ENCODE measurements at places on chromosomes 6 and 20.

- DNase-seq = no peak
Measured at GRCh38 chr6:30481211-30481964, 7.9 kb upstream of the HLA-E start.

DNA sequence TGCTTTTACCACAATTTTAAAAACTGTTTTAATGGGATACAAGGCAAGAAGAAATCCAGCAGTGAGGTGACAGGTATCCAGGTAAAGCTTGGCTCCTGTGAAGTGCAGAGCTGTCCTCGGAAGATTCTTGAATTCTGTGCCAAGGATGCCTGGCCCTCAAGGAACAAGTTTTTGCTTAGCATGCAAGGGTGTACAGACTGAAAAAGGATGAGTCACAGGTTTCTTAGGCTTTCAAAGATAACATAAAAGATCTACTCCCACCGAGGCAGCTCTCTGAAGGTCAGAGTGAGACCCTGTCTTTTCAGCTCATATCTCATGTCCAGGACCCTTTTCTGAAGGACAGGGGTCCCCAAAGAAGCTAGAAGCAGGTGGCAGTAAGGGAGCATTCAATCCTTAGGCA is 83.3 kb downstream of the CHD6 start:
- DNase-seq = no peak

- no peak for DNase-seq
Measured at GRCh38 chr20:59830665-59831023, 102.8 kb downstream of the SYCP2 start.

GRCh38 chr6:54525731-54526130 is 217.5 kb downstream of the TINAG start:
- no peak for DNase-seq

GRCh38 chr6:7811441-7811840 is 85.5 kb downstream of the BMP6 start:
- DNase-seq = no peak

DNA sequence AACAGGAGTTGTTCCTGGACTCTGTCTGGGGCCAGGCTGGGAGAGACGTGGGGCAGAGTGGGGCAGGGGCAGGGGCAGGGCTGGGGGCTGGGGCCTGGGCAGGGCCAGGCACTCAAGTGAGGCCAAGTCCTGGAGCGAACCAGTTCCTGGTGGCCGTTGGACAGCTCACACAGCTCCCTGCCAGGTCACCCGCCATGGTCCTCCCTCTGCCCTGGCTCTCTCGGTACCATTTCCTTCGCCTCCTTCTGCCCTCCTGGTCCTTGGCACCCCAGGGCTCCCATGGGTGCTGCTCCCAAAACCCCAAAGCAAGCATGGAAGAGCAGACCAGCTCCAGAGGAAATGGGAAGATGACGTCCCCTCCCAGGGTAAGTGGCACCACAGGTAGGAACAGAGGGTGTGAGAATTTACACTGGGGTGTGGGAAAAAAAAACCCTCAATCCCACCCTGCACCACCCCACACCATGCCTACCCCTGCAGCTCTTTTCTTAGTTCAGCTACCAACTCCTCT is at the start of gene MCCD1:
Gene MCCD1 (plus strand): TSS at position 142 of the 508 bp plus-strand sequence. CDS start 53 bp downstream, at position 195.
- no peak for DNase-seq

DNA sequence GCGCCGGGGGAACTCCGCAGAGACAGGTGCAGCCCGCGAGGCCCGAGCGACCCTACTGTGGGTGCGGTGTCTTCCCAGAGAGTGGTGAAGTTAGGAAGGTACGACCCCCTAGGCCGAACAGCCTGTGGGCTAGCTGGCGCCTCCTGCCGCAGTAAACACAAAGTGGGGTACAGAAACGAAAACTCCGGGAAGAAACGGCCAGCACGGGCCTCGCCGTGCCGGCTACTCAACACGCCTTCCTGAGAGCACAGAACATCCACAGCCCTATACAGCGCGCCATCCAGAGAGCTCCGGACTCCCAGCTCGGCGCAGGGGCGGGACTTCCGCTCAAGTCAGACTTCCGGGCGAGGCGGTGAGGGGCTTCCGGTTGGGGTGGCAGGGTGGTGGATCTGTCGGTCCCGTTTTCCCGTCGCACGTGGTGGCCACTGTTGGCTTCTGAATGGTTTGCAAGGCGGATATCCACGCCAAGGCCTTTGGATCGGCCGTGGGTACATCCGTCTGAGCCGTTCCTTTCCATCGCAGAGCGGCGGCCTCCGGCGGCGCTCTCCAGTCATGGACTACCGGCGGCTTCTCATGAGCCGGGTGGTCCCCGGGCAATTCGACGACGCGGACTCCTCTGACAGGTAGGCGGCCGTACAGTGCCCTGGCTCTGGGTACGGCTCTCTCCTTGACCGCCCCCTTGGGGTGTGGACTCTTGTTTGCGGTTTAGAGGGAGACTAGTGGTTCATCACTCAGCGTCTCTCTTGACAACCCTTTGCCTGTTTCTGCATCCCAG is at the start of the genes CAGE1 and RIOK1:
Gene CAGE1 (minus strand): TSS at position 292 of the 775 bp plus-strand sequence. CDS start 2,569 bp downstream, outside the sequence.
Gene RIOK1 (plus strand): TSS at position 358 of the 775 bp plus-strand sequence. CDS start 195 bp downstream, at position 553.
- DNase-seq = peak; percentile 65

GRCh38 chr6:130020073-130020906 is 1.9 kb downstream of the L3MBTL3 start:
- no peak for DNase-seq

- no peak for DNase-seq
Measured at GRCh38 chr20:58706150-58706892, 13.7 kb downstream of the NPEPL1 start.

DNA sequence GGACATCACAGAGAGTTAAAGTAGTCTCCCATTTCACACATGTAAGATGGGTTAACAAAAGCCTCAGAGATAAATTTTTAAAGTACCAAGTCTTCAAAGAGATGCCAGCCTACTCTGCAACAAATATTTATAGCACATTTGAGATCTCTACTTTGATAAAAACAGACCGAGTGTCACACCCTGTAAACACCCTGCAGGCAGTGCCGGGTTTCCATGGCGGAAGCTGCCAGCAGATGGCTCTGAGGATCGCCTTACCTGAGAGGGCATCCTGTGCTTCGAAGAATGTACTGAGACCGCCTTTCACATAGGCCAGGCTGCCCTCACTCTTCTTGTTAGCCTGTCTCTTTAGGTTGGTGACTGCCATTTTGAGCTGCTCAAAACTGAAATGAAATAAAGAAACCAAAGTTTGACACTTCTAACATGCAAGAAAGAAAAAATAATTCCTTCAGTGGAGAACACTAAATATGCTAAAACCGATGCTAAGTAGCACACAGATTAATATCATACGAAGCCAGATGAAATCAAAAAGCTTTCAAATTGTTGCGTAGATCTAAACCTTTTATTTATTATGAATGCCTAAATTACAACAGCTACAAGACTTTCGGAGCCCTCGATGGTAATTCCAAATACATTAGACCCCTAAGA is 39.3 kb downstream of the HUS1B start:
- no peak for DNase-seq

DNA sequence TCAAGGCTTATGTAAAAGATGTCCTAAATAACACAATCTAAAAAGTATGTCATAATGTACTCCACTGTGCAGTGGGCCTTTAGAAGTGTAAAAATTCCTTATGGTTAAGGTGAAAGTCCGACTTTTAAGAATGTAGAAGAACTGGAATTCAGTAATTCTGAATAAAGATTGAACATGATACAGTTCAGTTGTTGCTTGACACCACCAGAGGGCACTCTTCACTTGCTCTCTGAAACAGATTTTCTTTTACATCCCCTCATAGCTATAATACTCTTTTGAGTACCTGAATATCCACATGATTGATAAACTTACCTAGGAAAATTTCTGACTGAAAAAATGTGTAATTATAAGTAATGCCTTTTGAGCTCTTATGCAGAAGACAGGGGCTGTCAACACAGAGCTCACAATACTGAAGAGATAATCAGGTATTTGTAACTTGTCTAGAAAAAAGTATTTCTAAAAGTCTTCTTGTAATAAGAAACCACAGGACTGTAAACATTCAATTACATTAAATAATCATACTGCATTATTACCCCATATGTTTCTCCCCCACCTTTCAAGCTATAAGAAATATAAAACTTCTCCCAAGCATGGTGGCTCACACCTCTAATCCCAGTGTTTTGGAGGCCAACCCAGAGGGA is 92.1 kb downstream of the POPDC3 start:
- peak; percentile 4 for DNase-seq

DNA sequence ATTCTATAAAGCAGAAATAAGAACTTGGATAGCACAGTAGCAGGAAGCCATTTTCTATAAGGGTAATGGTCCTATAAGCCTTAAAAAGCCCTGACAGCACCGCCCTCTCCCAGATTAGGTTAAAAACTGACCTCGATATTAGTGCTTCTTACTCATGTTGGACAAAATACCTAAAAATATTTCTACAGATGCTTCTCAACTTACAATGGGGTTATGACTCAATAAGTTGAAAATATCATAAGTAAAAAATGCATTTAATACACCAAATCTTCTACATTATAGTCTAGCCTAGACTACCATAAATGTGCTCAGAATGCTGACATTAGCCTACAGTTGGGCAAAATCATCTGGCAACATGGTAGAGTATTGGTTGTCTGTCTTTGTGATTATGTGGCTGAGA is 70.3 kb downstream of the SESN1 start:
- DNase-seq = no peak

DNA sequence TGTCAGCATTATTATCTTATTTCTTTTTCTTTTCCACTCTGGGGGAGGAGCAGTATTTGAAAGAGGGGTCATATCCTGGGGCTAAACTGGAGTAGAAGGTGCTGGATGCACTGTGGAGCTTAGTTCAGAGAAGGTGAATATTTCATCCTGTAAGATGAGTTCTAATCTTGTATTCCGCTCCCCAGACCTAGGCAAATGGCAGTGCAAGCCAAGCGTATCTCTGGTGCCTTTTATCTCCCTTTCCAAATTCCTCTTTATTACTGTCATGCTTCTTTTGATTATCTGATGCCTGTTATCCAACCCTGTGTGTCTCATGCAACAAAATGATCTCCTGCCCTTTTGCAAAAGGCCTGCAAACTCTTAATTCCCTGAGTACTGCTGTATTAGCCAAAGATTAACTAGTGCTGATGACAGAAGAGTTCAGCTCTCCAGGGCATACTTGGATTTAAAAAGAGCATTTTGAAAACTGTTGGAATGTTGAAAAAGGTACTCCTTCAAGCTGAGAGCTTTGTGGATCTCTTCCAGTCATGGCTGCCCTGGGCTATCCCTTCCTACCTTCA is 138.0 kb downstream of the CARMIL1 start:
- DNase-seq = no peak

- DNase-seq = no peak
Measured at GRCh38 chr6:78400076-78400475, 467.3 kb upstream of the IRAK1BP1 start.

GRCh38 chr6:93701526-93701925 is 282.2 kb upstream of the EPHA7 start:
- DNase-seq = no peak

GRCh38 chr6:4358414-4359107 is 223.2 kb upstream of the ECI2 start:
- no peak for DNase-seq

DNA sequence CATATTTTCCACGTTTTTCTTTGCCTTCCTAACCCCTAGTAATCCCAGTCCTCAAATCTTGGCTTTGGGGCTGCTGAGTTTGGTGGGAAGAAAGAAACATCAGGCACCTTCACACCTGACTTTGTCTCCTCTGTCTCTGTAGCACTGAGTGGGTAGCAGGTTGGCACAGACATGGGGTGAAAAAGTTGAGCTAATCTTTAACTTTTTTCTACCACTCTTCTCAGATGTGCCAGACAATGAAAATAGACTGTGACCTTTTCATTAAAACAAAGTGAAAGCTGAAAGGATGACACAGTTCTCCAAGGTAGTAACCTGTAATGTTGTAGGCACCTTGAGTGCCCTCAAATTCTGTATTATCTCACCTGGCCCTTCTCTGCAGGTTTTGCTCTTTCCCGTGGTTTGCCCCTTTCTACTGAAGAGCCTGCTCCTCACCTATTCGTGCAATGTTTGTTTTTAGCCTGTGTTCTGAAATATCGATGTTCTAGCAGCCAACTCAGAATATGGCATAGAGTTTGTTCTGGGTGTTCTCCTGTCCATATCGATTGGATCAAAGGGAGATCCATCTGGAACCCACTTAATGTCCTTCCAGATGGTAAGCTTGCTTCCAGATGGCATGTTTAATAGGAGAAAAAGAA is 57.8 kb upstream of the ATXN1 start:
- DNase-seq = no peak

DNA sequence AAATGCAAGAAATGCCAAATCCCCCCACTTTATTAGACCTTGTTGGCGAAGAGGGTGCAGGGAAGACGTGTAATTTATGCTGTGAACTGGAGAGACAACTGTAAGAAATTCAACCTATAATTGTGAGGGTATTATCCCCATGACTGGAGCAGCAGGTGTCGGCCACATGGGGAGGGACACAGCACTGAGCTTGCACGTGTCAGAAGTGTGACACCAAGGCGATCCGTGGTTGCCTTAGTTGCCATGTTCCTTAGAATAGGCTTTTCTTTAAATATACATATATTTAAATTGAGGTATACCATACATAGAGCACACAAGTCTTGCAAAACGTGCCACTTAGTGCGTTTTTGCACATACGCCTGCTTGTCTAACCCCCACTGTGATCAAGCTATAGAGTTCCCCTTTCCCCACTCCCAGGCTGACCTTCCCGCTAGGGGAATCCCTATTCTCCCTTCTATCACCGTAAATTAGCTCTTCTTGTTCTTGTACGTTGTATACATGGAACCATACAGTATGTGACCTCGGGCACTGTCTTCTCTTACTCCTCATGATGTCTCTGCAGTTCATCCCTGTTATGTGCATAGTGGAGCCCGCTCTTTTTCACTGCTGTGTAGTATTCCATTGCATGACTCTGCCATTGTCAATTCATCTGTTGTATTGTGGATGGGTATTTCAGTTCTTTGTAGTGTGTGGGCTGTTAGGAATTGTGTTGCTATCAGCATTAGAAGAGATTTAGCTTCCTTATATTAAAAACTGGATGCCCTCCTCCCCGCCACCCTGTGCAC is 81.6 kb upstream of the PMEPA1 start:
- no peak for DNase-seq

DNA sequence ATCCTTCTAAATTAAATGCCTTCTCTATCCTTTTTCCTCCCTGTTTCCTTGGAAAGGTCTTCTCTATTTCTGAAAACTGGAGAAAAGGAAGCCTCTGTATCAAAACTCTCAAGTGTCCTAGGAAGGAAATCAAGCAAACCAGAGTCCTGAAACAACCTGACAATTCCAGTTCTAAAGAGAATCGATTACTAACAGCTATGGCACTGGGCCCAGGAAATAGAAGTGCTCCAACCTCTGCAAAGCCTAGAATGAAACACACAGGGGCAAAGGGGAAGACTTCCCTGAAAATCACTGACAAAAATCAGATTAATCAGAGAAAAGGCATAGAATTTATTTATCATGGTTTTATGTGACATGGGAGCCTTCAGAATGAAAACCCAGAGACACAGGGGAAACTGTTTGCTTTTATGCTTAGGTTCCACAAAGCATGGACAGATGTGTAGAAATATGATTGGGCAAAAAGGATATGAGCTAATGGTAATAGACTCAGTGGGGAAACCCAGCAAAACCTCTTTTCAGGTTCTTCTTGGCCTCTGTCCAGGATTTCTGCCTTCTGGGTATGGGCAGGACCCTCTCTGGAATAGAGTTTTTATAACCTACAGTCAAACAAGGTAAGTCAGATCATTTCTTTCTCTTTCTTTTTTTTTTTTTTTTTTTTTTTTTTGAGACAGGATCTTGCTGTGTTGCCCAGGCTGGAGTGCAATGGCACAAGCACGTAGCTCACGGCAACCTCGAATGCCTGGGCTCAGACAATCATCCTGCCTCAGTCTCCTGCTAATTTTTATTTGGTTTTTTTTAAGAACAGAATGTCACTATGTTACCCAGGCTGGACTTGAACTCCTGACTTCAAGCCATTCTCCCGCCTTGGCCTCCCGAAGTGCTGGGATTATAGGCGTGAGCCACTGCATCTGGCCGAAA is 91.7 kb downstream of the CD24 start:
- DNase-seq = no peak
